Stimulated activated CD4-positive, alpha-beta T cell treated with anti-CD3 and anti-CD28 coated beads, TNF-alpha, amount 100 ng/mL, for 4 hours (primary cell): ENCODE measurements at places on chromosomes 11 and 22.

GRCh38 chr11:8016440-8016839, 29.3 kb downstream of the EIF3F start:
- no peak for DNase-seq

GRCh38 chr11:47869544-47870393, 21.6 kb upstream of the NUP160 start:
- no peak for DNase-seq

GRCh38 chr11:114142707-114143106, 83.2 kb downstream of the ZBTB16 start:
- DNase-seq, result no peak

- DNase-seq, result no peak
Observed at GRCh38 chr22:45971408-45972028, 5.4 kb downstream of the WNT7B start.

GRCh38 chr11:80815752-80816453, 1375.1 kb upstream of the TENM4 start:
- DNase-seq, result no peak

DNA sequence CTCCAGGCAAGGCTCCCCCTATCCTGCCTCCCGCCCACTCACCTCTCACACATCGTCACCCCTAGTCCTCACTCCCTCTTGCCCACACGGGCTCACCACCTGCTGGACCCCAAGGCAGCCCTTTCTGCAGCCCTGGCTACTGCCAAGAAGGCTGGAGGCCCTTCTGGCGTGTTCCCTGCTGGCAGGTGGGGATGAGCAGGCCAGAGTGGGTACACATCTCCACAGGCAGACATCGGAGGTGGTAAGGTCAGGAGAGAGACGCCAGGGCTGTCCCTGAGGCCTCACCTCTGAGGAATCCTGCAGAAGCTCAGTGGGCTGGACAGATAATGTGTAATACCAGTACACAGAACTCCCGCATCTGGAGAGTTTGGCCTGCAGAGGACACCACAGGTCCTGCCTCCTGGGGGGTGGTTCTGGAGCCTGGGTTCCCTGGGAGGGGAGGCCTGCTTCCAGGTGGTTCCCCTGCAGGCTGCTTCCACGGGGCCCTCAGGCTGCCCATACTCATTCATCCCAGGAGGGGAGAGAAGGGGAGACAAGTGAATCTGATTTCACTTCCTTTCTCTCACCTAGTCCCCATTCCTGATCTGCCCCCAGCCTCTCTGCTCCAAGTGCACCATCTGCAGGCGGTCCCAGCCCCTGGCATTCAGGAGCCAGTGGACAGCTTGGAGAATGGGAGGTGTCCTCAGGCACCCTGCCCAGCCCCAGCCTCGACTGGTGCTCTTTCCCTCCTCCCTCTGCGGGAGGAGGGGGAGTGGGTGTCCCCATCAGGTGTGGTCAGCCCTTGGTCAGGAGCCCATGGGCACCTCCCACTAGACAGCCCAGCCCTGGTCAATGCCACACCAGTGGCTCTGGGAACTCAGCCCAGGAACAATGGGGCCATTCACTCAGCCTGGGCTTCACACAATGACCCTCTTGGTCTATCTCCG, 6.1 kb upstream of the CHST1 start:
- no peak for DNase-seq

DNA sequence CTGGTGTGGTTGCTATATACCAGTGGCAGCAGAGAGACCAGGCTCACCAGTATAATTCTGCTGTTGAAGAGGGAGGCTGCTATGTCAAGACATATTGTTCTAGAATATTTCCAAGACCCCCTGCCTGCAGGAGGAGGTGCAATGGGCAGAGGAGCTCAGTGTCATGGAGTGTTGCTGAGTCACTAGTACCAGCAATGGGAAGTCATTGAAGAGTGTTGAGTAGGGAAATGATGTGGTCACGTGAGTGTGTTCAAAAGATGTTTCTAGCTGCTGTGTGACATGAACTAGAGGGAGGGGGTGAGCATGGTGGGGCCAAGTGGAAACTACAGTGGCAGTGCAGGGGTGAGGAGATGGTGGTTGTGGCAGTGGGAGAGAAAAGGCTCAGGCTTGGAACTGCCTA, 76.3 kb upstream of the BIRC3 start:
- DNase-seq, result no peak

DNA sequence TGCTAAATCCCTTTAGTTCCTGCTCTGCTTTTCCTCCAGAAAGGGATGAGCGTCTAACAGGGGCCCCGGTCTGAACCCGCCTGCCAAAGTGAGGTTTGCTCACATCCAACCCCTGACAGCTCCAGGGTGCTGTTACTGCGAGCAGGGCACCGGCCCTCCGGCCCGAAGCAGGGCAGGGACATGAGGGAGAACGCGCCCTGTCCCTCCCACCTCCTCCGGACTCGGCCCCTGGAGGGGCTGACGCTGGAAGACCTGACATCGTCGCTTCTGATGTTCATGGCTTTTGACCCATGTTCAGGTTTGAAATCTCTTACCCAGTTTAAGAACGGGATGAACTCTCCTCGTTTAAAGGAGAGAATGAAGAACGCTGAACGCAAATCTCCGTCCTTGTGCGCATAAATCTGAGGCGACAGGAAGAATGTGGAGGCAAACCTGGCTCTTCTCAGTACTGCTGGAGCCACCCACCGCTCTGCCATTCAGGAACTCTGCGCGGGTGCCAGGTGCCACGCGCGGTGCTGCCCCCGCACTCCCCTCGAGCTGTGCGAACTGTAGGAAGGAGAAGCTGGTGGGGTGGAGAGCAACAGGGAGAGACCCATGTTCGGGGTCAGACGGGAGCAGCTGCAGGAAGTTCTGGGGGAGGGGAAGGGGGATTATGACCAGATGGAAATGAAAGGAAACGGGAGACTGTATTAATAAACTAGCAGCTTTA, 826 bp upstream of the EEF1G start:
- DNase-seq, result no peak

DNA sequence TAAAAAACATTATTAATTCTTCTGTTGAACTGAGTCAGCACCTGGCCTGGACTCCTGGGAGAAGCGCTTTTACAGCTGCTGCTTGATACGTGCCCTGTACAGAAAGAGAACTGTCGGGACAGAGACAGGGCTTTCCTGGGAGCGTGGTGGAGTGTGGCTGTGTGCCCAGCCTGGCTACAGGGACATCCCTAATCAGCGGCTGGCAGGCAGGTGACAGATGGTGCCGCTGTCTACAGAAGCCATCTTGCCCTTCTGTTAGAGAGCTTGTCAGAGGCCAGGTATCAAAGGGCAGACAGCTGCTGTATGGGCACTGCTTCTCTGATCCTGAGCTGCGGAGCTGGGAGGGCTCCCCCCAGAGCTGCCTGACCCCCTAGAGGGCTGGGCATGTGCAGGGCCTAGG, 361.8 kb downstream of the TENM4 start:
- DNase-seq, result no peak

DNA sequence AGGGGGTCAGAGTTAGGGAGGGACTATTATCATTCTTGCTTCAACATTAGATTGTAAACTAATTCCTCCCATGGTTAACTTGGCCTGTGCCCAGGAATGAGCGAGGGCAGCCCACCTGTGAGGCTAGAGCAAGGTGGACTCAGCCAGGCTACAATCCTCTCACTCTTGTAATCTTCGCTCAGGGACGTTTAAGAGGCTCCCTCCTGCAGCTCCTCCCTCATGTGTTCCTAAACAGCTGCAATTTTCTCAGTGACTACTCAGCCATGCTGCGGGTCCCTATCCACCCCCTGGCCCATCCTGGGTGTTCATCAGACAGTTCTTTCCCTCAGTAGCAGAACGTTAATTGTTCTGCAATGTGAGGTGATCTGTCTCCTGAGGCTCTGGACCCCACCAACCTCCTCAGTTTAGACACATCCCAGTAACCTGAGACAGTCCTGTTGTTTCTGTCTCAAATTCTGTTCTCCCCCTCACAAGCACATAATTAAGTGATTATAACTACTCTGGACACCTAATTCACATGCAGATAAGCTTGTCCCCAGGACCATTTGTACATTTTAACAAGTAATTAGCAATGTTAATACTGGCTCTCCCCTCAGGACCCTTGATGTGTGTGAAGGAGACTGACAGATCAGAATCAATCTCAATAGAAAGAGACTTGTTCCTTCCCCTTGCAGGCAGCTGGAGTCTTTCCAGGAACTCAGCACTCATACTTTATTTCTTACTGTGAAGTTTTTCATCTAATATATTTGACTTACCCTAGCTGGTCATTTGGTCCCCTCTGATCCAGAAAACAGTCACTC, 337.2 kb upstream of the B3GAT1 start:
- DNase-seq, result no peak

GRCh38 chr11:75233754-75234172, 6.8 kb upstream of the TPBGL start:
- DNase-seq, result no peak

GRCh38 chr22:36790648-36791047, 14.7 kb upstream of the IFT27 start:
- no peak for DNase-seq

DNA sequence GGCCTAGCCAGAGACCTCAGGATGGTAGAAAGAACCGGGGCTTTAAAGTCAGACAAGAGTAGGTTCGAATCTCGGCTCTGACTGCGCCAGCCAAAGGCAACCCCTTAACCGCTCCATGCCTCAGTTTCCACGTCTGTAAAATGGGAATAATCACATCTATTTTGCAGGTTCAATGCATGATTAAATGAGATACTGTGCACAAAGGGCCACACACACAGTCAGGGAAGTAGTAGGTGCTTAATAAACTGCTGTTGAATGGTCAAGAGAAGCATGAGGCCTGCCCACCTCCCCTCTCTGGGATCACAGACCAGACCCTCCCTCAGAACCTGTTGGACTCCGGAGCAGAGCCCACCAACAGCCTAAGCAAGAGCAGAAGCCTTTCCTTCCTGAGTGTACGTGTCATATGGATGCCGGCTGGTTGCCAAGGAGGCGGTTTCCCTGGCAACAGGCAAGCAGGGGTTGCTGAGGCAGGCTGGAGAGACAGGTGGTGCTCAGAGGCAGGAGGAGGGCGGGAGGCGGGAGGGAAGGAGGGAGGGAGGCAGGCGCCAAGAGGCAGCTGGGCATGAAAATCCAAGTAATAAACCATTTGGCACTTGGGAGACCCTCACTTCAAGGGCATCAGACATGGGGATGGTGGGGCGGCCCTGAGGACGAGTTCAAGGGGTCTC, 43.9 kb downstream of the NFAM1 start:
- DNase-seq, result no peak

GRCh38 chr11:78061088-78061920, 2.4 kb upstream of the THRSP start:
- DNase-seq, result no peak

DNA sequence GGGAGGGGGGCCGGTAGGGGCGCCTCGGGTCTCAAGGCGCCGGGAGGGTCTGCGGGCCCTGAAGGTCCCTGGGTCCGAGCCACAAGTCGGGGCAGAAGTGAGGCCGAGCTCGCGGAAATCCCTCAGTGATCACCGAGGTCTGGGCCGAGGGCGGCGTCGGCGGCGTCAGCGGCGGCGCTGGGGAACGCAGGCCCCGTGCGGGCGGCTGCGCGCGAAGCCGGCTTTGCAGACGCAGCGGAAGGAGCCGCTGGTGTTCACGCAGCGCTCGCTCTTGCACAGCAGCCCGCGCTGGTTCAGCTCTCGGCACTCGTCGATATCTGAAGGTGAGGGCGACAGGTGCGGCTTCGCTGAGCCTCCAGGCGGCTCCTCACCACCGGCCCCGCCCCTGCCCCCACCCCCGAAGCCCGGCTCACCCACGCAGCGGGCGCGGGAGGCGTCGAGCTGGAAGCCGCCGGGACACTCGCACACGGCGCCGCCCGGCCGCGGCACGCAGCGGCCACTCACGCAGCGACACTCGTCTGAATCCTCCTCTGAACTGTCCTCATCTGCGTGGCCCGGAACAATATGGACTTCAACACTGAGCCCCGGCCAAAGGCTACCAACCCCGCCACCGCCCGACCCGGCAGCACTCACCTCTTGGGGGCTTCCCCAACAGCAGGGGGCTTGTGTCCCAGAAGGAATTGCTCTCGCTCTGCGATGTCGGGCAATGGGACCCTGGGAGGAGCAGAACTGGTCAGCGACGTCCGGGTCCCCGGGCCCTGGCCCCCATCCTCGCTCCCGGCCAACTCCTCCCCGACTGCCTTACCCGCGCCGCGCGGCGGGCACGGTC, 14.2 kb downstream of the SCYL1 start:
- no peak for DNase-seq

DNA sequence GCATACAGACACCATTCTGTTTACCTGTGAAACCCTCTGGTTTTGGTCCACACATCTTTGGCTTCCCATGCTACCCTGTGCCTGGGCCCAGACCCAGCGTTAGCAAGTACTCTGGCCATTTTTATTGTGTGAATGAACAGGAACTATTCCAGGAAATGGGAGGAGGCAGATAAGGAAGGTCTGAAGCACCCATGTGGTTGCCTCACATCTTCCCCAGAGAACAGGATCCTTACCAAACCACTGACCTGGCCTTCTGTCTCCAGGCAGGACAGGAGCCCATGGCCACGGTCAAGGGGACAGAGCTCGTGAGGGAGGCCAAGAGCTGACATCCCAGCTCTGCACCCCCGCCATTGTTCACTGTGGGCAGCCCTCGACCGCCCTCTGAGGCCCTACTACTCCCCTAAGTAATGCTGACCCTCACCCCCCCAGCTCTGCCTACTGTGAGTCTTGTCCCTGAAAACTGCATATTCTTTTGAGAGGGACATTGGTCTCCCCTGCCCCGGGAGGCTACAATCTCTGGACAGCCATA, 97.7 kb upstream of the TP53I11 start:
- DNase-seq, result no peak

DNA sequence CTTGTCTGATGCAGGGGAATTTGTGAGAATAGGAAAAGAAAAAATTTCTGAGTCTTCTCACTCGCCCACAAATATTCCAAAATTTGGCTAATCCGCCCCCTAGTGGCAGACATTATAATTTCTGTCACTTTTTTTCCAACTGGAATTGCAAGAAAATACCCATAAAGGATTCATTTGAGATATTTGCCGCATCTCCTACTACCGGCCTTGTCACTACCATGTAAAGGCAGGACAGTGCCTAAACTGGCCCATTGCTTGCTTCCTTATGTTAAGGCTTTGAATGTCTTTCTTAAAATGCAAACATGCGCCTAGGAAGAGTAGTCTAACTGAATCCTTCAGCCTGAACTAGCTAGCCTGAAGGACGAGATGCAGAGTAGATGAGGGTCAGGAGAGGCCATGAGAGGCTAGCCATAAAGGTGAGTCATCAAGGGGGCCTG, 9.3 kb upstream of the CEP295 start:
- no peak for DNase-seq

GRCh38 chr11:65208785-65209710, 27.3 kb downstream of the CAPN1 start:
- no peak for DNase-seq

DNA sequence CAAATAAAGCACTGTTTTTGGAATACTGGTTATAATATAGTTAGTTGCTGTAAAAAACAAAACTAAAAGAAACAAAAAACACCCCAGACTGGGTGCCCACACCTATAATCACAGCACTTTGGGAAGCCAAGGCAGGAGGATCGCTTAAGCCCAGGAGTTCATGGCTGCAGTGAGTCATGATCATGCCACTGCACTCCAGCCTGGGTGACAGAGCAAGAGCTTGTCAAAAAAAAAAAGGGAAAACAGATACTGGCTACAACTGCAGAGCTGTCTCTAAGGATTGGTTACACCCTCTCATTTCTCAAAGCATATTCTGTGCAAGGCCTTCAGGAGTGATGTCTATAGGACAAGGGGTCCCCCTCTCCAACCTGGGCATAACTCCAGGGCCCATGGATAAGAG, 14.6 kb upstream of the STK33 start:
- no peak for DNase-seq

- DNase-seq, result no peak
Observed at GRCh38 chr11:60129853-60130252, 41.4 kb downstream of the MS4A2 start.
